HFFc6 (cell line): ENCODE measurements at places on chromosomes 3 and 15.

- no peak for DNase-seq
Observed at GRCh38 chr3:159819676-159820075, 169.0 kb upstream of the IL12A start.

DNA sequence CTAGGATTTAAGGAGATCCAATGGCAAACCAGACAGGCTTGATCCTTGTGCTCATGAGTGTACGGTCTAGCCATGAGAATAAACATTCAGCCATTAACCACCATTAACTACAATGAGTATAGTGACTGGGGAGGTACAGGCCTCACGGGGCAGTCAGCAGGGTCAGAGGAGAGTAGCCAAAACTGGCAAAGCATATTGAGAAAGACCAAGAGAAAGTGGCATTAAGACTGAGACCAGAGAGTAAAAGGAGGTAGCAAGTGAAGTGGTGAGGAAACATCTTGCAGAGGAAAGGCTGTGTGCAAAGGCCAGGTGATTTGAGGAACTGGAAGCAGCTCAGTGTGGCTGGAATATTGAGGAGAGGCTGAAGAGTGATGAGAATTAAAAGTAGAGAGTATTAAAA, 407.2 kb upstream of the LMCD1 start:
- no peak for DNase-seq

DNA sequence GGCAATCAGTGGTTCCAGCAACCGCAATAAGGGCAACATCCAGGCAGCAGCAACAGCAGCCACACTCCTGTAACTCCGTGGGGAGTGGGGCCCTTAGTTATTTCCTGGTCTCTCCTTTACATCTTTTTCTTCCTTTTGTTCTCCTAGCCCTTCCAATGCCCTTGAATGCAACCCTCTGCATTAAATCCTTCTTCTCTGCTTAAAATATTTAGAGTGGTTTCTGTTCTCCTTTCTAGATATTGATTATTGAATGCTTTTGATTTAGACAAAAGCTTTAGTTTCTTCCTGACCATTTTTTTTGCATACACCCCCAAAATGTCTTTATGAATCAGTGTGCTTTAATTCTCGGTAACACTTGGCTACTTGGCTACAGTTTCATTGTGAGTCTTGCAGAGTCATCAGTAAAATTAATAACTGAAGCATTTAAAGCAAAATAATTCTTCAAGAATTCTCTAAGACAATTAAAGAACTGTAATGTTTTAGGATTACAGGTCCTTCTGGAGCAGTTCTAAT, 586.1 kb downstream of the MECOM start:
- DNase-seq: no peak

- DNase-seq: no peak
Observed at GRCh38 chr3:11435440-11436165, 163.4 kb downstream of the ATG7 start.

DNA sequence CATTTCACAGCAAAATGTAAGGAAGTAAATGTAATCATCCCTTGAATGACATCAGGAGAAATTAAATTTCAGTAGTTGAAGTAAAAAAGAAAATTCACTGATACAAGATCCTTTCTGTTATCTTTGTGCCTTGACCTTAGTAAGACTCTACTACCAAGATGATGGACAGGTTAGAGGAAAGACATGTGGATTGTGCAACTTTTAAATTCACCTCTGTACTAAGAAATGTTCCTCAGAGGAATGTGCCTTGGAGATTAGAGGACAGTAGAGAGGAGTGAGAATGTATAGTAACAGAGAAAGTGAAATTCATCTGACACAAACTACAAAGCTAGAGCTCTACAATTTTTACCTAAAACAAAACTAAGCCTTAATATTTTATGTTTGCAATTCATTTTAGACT, 375.3 kb downstream of the PLOD2 start:
- no peak for DNase-seq

GRCh38 chr3:177295116-177295515, 97.8 kb upstream of the TBL1XR1 start:
- no peak for DNase-seq

DNA sequence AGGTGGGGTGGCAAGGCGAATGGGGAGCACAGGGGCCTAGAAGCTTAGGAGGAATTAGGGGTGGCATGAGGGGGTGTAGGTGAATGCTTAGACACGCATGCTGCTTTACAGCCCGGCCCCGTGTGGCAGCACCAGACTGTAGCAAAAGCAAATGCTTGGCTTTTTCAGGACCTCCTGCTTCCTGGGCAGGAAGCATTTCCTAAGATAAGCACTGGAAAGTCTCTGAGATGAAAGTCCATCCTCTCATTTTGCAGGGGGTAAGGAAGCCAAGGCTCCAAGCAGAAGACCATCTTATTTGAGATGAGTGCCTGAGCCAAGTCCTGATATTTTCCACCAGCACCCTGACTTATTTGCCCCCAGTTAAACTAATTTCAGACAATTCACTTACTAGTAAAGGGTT, 12.9 kb downstream of the SSUH2 start:
- DNase-seq: no peak

- no peak for DNase-seq
Observed at GRCh38 chr3:131285456-131285855, 96.1 kb upstream of the NUDT16 start.

DNA sequence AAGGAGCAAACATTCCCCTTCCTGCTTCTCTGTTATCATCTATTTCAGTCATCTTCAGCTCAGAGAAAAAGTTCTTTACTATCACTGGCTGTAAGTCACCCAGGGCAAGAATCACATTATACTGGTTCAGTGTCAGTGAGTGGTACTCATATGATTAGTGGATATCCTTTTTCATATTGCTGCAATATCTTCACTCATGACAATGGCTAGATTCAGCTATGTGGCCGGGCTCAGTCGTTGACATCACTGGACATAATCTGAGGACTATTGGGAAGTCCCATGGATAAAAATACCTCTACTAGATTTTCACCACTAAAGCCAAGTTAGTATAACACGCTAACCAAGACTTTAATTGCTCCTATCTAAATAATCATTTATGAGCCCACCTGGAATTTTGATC, 91.3 kb upstream of the UBE2E2 start:
- no peak for DNase-seq

DNA sequence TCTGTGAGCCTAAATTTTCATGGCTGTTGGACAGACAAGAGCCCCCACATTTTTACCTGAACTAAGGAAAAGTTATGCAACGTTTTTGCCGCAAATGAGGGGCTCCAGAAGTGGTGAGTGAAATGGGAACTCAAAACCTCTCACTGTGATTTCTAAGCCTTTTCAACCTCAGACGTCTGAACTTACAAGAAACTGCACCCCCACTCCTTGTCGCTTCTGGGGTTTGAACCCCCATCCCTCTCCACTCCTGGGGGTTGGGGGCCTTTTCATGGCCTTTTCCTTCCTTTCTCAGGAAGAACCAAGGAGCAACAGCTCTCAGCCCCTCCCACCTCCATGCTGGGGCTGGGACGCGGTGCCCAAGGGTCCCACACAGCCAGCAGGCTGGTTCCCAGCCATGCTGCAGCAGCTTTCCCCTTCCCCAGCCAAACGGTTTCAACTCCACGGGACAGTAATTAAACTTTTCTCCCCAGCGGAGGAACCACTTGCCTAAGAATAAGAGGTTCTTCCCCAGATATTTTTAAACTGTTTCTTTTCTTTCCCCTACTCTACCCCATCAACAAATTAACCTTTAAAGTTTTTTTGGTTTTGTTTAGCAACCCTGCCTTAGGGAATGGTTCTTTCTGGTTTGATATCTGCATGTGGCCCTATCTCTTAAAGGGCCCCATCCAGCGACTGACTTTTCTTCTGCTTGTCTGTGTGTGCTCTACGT, 387.6 kb upstream of the CBLB start:
- no peak for DNase-seq

DNA sequence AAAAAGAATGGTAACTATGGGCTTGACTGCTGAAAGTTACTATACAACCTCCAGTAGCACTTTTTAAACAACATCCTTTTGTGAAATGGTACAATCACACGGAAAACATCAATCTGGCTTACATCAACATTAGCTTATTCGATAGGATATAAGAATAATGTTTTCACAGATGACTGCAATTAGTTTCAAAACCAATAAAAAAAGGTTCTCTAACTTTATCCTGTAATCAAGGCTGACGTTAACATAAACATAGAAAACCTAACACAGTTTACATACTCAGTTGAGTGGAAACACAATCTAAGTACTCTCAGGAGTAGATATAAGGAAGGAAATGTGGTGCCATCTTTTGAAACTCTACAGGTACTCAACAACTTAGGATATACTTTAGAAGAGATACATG, 102.2 kb downstream of the DLG1 start:
- DNase-seq: no peak

DNA sequence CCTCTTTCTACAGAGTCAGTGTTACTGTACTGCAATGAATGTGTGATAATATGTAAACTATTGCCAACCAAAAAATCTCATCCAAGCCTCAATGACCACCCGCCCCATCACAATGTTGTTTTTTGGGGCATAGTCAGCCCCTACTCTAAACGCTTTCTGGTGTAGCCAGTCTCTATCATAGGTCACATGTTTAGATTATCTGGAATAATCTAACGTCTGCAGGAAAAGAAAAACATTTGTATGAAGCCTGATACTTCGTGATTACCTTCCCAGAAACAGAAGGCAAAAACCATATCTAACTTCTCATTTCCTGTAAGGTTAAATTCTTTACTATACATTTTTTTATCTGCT, 1331.8 kb upstream of the GBE1 start:
- DNase-seq: no peak

- DNase-seq: no peak
Observed at GRCh38 chr3:182479419-182480336, 313.6 kb upstream of the ATP11B start.

- DNase-seq: no peak
Observed at GRCh38 chr15:38102972-38103371, 149.7 kb upstream of the SPRED1 start.

GRCh38 chr15:49255966-49256759, 86.1 kb downstream of the GALK2 start:
- no peak for DNase-seq

- no peak for DNase-seq
Observed at GRCh38 chr15:53233801-53234200, 443.7 kb upstream of the ONECUT1 start.

GRCh38 chr3:19348941-19349564, 200.7 kb downstream of the KCNH8 start:
- DNase-seq: no peak

DNA sequence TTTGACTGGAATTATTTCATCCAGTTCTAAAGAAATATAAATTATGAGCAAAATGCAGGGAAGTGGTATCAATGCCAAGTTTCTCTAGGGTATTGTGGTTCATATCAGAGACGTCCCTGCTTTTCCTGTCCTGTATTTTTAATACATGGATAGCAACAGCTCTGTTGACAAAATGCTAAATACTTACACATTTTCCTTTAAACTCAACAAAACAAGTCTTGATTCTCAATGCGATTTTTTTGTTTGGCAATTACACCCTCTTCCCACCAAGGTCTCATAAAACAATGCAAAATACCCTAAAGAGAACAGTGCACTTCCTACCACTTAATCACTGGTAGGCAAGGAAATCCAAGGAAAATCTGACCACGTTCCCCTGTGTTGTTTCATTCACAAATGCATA, 120.0 kb downstream of the DUT start:
- no peak for DNase-seq

DNA sequence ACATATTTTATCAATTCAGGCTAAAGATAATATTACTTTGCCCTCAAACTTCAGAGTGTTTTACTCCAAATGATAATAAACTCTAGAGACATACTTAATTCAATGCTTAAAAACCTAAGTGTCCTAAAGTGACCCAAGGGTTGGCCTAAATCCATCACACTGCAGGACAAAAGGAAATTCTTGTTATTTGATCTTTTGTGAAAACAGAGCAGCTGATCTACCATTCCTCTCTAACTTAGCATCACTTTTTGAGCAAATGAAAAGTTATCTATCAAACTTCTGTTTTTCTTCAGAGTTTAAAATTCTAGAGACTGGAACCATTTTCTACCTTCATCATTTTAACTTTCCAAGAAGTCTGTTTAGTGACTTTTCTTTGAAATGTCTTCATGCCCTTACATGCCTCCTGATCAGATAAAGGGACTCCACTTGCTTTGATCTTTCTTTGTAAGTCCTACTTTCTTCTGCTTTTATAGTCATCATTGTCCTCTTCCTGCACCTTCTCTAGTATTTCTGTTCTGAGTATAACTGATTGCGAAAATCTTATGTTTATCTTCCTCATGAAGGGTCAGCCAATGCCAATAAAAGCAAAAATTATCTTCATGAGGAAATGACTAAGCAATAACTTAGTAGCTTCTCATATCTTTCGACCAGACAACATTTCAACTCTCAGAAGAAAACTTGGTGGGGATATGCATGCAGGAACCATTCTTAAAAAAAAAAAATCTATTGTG, 378.7 kb upstream of the TGFBR2 start:
- peak; percentile 88 for DNase-seq

- DNase-seq: no peak
Observed at GRCh38 chr15:85711580-85712192, 83.0 kb downstream of the KLHL25 start.
